Activated T-cell treated with anti-CD3 and anti-CD28 coated beads for 24 hours (primary cell): ENCODE measurements at places on chromosomes 16 and 17.

- no peak for DNase-seq
Measured at GRCh38 chr17:64007838-64008282, 9.7 kb downstream of the PRR29 start.

DNA sequence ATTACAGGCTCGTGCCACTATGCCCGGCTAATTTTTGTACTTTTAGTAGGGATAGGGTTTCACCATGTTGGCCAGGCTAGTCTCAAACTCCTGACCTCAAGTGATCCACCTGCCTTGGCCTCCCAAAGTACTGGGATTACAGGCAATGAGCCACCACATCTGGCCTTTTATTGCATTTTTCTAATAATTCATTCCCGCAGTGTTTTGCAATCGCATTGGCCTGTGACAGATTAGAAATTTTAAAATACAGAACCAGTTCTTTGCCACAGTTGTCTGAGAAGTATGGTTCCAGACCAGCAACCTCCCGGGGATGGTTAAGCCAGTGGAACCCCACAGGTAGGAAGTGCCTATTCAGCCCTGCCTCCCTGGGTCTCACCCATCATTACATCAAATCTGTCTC, 3.2 kb upstream of the CRHR1 start:
- DNase-seq = no peak

- no peak for DNase-seq
Measured at GRCh38 chr17:78883089-78883532, 19.9 kb downstream of the CEP295NL start.

DNA sequence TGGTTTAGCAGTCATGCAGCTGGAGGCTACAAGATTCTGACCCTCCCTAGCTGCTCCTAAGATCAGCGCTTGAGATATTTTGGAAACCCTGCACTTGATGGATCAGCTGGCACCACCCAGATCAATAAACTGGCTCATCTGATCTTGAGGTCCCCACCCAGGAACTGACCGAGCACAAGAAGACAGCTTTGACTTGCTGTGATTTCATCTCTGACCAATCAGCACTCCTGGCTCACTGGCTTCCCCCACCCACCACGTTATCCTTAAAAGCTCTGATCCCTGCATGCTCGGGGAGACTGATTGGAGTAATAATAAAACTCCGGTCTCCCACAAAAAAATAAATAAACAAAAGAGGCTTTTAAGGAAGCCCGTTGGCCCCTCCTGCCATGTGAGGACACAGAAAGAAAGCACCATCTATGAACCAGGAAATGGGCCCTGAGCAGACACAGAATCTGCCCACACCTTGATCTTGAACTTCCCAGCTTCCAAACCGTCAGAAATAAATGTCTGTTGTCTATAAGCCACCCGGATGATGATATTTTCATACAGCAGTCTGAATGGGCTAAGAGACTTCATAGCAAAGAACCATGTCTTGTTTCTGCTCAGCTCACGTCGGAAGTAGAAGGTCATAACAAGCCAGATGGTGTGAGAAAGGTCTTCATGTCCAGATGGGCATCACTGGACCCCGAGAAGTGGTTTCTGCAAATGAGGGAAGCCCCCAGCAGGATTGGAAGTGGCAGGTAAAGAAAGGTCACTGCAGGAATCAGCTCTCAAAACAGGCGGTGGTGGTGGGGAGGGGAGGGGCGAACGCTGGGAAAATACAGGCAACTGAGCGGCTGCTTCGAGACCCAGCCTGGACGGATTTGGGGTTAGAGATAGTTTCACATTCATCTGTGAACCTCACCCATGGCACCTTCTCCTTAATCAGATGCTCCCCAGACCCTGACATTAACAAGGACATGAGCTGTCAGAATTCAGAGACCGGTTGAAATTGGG, 19.8 kb upstream of the RPH3AL start:
- no peak for DNase-seq

DNA sequence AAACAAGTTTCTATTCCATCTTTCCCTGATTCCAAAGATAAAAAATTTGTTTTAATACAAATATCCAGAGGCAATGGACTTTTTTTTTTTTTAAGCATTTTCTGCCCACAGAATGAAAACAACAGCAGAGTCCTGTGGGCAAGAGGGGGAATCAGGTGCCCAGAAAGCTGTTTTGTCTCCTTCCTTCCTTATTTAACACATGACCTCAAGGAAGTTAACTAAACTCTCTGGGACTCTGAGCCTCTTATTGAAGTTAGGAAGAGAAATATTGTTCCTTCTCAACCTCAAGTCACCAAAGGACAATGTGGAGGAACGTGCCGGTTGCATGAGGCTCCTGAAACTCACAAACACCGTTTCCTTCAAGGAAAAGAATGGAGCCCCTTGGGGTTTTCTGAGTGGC, 34.9 kb downstream of the LITAF start:
- no peak for DNase-seq

DNA sequence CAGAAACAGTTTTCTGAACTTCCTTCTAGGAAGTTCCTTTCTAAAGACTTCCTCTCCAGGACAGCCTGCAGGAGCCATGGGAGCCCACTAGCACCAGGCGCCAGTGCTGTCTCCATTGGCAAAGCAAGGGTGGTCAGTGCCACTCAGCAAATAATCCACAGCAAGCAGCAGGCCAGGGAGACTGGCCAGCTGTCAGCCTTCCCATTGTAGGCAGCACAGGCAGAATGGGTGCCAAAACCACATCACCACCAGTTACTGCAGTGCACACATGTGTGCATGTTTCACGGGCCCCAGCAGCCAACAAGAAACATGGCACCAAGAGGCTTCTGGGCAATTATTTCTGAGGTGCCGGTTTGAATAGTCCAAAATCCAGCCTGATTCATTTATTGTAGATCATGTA, 26.7 kb downstream of the DNASE1 start:
- no peak for DNase-seq

DNA sequence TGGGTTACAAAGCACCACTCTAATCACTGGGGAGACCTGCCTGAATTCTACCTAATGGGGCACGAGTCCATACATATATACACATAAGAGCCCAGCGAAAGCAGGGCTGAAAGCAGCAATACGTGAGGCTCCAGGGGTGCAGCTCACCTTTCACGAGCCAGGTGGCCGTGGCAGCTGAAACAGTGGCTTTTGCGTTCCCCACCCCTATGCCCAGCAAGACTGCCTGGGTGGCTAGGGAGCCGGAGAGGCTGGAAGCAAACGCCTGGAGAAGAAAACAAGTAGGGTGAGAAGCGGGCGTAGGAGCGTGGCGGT, 618 bp downstream of the RUSF1 start:
- no peak for DNase-seq

DNA sequence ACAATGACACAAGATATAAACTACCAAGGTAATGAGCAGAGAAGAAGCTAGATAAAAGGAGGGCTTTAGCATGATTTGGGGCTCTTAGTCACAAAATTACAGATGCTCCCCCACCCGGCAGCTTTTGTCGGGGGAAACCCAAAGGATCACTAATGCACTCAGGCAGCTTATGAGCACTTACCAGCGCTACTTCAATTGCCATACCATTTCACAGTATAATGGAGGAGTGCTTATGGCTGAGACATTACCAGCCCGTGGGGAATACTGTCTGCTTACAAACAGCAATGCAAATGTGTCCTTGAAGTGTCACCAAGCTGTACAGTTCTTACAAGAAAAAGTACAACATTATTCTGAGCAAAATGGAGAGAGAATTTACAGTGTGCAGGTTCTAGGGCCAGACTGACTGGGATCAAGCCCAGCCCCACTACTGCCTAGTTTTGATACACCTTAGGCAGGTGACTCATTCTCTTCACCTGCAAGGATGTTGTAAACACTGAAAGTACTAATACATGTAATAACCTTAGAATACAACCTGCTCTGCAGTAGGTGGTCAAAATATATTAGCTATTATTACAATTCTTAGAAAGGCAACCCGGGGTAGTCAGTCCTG, 16.3 kb downstream of the ANKFY1 start:
- no peak for DNase-seq

GRCh38 chr16:1941162-1942046, 1.6 kb downstream of the MSRB1 start:
- no peak for DNase-seq

- DNase-seq = no peak
Measured at GRCh38 chr17:48113201-48113676, 5.7 kb downstream of the SNX11 start.

GRCh38 chr16:13439766-13440165, 480.2 kb upstream of the ERCC4 start:
- DNase-seq = no peak

DNA sequence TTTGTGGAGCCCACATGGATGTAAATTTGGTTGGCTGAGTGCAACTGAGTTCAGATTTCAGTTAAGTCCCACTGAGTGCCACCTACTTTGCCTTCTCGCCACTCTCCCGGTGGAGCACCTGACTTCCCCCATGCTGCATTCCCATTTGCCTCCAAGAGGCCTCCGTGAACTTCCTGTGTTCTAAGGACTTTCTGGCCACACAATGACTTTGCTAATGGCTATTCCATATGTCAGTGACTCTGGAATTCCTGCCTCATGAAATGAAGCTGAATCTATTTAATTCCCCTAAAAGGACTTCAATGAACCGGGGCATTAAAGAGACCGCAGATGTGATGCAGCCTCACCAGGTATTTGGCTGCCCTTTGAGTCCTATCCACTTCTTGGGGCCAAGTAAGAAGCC, 29.9 kb downstream of the ABCC12 start:
- no peak for DNase-seq

- no peak for DNase-seq
Measured at GRCh38 chr16:28200661-28201060, 11.1 kb downstream of the XPO6 start.

DNA sequence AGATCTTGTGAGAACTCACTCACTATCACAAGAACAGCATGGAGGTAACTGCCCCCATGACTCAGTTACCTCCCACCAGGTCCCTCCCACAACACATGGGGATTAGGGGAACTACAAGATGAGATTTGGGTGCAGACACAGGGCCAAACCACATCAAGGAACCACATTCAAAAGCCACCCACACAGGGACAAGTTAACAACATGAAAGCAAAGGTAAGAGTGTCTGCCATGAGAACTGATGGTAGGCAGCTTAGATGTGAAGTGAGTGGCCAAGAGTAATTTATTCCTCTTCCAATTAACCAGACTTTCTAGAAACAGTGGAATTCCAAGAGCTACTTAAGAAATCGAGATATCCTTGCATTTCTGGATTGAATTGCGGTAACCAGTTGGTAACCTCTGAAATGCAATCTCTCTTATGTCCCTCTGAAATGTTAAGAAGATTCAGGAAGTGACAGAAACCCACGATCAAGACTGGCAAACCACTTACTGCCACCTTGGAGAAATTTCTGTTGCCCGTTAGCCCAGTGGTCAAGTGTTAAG, 167.4 kb upstream of the CACNG5 start:
- DNase-seq = peak; percentile 68

GRCh38 chr16:53809088-53809932, 105.4 kb downstream of the FTO start:
- no peak for DNase-seq

DNA sequence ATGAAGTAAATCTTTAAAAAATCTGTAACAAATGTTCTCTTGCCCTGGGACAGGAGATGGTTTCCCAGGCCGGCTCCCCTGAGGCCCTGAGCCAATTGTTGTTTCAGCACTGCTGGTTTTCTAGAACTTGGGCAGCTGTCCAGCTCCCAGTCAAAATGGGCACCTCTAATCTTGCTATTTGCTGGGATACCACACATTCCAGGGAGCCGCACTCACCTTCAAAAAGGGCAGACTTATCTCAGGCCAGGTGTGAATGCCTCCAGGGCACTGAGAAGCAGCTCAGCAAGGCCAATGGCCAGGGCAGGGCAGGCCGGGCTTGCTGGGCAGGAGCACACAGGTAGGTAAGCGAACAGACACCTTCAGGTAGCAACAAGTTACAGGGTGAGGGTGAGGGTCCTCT, 24.4 kb downstream of the TRIM16 start:
- DNase-seq = no peak

- DNase-seq = no peak
Measured at GRCh38 chr17:47641202-47641601, 8.5 kb upstream of the KPNB1 start.

- DNase-seq = no peak
Measured at GRCh38 chr16:58022601-58023371, 2.8 kb upstream of the MMP15 start.

DNA sequence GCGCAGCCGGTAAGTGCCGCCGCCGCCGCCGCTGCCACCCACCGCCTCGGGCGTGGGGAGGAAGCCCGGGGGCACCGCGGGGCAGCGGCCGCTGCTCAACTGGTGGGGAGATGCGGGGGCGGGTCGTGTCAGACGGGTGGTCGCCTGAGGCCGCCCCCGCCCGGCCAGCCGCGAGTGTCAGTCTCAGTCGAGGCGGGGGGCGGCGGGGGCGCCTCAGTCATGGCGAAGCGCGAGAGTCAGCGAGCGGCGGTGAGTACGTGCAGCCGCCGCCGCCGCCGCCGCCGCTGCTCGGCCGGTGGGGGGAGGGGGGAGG, 76.2 kb downstream of the CHD9 start:
- no peak for DNase-seq

DNA sequence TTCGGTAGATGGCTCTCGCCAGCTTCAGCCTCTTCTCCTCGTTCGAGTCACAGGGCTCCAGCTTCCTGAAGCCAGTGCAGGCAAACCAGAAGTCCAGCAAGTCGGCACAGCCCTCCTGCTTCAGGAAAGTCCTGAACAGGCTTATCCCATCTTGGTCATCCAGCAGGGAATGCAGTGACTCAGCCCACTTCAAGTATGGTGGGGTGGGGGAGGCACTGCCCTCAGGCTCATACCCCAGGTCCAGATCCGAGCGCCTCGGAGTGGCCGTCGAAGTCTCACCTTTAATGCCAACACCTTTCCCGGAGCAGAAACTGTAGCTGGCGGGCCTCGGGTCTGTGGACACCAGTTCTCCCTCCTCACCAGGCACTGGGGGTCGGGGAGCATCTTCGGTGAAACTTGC, 5.9 kb downstream of the AXIN1 start:
- no peak for DNase-seq

- no peak for DNase-seq
Measured at GRCh38 chr16:88063211-88063773, 112.1 kb downstream of the BANP start.

- DNase-seq = no peak
Measured at GRCh38 chr17:79631640-79632431, 21.0 kb upstream of the RBFOX3 start.

DNA sequence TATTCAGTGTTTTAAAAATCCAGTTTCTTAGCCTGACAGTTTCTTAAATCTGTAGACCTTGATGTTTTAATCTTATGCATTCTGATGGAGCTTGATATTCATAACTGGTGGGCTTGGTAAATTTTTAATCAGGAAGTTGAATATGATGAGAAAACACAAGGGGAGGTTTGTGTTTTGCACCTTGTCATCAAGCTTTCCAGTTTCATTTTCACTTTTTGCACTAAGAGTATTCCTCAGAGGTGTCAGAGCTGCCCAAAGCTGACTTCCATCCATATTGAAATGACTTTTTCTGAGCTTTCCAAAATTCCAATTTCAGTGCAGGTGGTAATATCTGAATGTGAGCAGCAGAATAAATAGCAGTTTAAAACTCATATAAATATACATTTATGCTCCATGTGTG, 555.0 kb upstream of the RBFOX1 start:
- DNase-seq = no peak
